ENCODE measurements at places on chromosomes 3 and 15.
A peak's percentile ranks its signal among the peaks of the same experiment; 100 is the strongest.

DNA sequence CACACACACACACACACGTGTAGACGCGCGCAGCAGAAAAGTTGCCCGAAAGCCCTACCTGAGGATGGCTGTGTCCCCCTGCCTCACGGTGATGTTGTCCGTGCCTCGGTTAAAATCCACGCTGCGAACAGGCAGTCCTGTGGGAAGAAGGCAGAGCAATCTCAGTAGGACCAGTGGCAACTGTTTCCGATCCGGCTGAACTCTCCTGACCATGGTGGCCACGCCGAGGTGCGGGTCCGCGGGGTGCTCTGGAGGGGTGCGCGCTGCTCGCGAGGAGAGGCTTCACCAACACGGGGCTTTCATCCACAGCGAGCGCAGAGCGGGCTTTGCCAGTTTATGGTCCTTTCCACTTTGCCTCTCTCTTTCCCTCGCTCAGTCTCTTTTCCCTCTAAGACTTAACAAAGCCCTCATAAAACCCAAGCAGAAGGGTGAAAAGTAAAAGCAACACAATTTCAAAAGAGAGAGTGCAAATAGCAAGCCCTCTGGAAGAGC lies 422 bp downstream of the LSAMP start:
- no peak for DNase-seq

GRCh38 chr3:108473711-108474110 lies 36.7 kb downstream of the MYH15 start:
- no peak for DNase-seq

- DNase-seq, result no peak
Observed at GRCh38 chr15:96324940-96325540, 5.5 kb upstream of the NR2F2 start.

- no peak for DNase-seq
Observed at GRCh38 chr15:90735923-90736322, 18.8 kb downstream of the BLM start.

DNA sequence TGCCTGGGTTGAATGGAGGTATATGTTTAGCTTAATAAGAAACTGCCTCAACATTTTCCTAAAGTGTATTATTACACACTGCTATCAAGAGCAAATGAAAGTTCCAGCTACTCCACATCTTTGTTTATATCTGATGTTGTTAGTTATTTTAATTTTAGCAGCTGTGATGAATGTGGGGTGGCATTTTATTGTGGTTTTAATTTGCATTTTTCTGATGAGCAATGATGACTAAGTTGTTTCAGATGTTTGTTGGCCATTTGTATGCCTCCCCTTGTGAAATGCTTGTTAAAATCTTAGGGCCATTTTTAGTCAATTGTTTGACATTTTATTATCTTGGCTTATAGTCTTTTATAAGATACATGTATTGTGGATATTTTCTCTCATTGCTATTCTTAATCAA lies 260.4 kb upstream of the SLCO3A1 start:
- DNase-seq, result no peak

- peak; percentile 5 for DNase-seq
Observed at GRCh38 chr3:25897019-25897418, 107.1 kb downstream of the OXSM start.

Measured in NCI-H2029 treated with DMSO at 0.1 percent for 48 hours (cell line).